Caudate nucleus (tissue), 63 donors: ENCODE measurements at places on chromosomes 4 and X.

DNA sequence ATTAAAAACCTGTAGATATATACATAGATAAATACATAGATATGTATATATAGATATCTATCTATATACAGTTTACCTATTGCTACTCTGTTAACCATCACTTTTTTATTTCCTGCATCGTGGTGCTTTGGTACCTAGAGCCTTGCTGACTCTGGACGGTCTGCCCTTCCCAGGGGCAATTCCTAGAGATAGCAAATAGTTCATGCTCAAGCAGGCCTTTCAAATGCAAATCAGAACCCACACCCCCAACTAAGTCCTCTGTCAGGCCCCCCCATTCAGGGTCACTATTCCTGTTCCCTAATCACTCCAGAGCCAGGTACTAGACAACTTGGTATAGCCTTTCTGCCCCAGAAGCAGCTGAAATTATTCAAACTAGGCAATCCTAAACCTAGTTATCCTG is 273.5 kb upstream of the ADGRL3 start:
- DNase-seq: no peak

GRCh38 chrX:45845142-45845541 is 644.5 kb upstream of the DIPK2B start:
- no peak for DNase-seq

- DNase-seq: peak; percentile 21
Observed at GRCh38 chr4:105637408-105638176, 70.9 kb downstream of the INTS12 start.

DNA sequence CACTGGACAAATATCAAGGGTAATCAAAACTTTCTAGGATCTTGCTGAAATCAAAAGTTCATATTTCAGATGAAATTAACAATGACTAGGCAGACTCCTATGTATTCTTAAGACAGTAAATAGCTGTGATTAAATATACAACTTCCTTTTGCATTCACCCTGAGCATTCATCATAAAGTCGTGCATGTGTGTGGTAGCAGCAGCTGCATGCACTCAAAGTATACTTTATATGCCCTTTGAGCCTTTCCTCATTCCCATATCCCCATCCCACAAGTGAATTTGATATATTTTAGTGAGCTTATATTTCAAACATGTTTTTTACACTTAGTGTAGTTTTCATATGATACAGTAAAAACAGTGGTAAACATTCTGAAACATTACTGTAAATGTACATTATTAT is 959.0 kb downstream of the C4orf33 start:
- no peak for DNase-seq

DNA sequence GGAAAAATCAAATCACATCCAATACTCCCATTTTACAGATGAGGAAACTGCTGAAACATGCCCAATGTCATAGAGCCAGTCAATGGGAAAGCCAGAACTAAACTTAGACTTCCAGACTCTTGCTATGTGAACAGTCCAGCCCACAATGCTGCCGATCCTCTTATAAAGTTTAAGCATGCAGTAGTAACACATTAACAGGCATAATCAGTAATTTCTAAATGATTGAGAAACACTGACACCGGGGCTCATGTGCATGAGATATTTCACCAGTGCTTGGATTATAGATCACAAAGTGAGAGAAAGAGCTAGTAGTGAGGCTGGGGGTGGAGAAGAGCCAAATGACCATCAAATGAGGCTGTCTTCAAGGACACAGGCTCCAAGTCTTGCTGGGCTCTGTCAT is 2.5 kb downstream of the BDH2 start:
- no peak for DNase-seq

- DNase-seq: no peak
Observed at GRCh38 chrX:135639066-135639780, 74.2 kb upstream of the CT45A1 start.

DNA sequence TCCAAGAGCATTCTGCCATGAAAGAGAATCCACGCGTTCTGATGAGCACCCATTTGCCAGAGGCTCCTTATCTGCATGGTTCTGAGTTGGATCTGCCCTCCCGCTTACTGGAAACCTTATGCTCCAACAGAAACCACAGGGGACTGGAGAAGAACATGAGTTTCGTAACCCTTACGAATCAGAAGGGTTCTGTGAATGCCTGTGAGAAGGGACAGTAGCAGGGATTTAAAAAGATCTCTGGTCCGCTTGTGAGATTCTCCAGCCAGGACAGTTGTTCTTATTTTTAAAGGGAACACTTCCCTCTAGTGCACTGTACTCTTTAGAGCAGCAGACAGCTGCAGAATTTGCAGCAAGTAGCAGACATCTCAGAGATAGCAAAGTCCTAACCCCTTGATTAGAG is 22.5 kb upstream of the CENPU start:
- no peak for DNase-seq

DNA sequence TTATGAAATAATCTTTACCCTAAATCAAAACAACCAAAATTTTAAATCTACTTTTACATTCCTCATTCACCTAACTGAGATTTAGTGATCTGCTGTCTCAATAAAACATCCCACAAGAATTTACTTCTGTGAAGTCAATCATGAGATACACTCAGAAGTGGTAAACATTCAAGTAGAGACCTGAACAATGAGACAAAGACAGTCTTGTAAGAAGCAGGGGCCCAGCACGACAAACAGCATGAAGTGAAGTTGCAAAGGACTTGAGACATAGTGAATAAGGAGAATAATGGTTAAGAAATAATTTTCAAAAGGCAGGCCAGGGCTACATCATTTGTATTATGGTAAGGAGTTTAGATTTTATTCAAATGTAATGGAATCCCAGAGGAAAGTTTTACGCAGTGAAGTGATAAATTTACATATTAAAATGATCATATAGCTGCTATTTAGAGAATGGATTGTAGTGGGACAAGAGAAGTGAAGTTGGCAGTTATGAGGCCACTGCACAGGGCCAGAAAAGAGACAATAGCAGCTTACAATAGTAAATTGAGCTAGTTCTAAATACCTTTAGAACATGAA is 101.9 kb downstream of the MAB21L2 start:
- no peak for DNase-seq

DNA sequence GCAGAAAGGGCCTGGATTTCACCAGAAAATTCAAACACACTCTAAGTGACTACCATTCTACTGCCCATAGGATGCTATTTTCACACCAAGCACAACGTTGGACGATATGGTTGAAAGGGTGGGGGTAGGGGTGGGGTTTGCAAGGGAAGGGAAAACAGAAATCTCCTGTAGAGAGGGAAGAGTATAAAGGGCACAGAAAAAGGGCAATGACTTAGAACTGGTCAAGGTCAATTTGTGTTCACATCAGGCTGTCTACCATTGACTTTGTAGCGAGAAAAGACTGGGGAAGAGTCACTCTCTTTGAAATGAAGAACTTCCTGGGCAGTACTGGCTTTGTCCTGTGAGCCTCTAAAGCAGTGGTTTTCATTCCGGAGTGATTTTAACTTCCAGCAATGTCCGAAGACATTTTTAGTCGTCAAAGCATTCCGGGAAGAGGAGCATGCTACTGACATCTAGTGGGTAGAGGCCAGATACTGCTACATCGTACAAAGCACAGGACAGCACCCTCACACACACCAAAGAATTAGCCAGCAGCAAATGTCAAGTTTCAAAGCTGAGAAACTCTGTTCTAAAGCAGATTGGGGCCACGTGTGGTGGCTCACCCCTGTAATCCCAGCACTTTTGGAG is 48.4 kb upstream of the SLC7A3 start:
- no peak for DNase-seq

DNA sequence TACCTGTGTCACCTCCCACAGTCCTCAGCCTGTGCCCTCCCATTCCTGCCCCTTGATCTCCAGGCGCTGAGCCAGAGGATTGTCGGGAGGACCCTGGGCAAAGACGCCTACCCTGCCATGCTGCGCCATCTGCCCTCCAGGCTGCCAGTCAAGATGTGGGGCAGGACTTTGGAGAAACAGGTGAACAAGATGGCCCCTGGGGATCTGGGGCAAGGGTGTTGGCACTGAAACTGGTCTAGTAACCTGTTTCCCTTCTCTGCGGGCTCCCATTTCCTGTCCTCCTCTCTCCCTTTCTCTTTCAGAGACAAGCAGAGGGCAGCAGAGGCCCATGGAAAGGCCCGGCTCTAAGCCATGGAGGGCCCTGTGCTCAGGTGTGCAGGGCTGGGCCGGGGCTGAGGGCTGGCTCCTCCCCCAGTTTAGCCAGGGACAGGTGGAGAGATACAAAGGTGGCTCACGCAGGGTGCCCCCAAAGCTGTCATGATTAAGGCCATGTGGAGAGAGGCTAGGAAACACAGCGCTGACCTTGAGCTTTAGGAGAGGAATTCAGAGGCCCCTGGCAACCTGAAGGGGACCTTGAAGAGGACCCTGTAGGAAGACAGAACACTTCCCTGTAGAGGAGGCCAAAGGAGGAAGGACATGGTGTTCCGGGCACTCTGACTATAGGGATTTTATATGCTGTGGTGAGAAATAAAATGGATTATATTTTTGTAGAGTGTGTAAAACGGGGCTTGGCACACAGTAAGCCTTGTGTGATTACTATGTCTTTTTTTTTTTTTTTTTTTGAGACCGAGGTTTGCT is at the start of gene GLOD5:
Gene GLOD5, plus strand, starts transcription at position 74 of the 798 bp plus-strand sequence. Its CDS starts 44 bp downstream, at position 118.
- DNase-seq: no peak

GRCh38 chrX:130915302-130915701 is 12.3 kb upstream of the ENOX2 start:
- no peak for DNase-seq

- DNase-seq: no peak
Observed at GRCh38 chr4:25015012-25015411, 15.7 kb downstream of the LGI2 start.

GRCh38 chrX:71533516-71533850 is 579 bp downstream of the OGT start:
- no peak for DNase-seq

GRCh38 chrX:68945603-68946228 is 116.9 kb downstream of the EFNB1 start:
- no peak for DNase-seq

- no peak for DNase-seq
Observed at GRCh38 chr4:7910952-7911578, 28.6 kb downstream of the AFAP1 start.

- no peak for DNase-seq
Observed at GRCh38 chr4:51868449-51868847, 25.5 kb downstream of the DCUN1D4 start.

GRCh38 chr4:59612235-59612634 is 1587.9 kb upstream of the ADGRL3 start:
- DNase-seq: no peak

GRCh38 chrX:105706041-105706440 is 116.3 kb upstream of the NRK start:
- no peak for DNase-seq

DNA sequence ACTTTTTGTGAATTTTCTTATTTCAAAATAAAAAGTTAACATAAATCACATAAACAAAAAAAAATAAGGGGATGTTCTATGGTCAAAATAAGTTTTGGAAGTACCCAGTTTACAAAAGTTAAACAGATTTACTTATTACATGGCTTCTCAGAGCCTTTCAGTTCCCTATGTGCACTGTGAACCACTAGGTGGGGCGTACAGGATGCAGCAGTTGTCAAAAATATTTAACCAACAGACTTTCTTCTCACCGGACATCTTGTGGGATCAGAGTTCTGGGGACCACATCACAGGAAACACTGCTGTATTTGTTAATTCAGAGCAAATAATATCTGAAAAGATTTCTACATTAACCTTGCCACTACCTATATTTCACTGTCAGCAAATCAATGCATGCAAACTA is 74.1 kb downstream of the SMARCA1 start:
- no peak for DNase-seq

DNA sequence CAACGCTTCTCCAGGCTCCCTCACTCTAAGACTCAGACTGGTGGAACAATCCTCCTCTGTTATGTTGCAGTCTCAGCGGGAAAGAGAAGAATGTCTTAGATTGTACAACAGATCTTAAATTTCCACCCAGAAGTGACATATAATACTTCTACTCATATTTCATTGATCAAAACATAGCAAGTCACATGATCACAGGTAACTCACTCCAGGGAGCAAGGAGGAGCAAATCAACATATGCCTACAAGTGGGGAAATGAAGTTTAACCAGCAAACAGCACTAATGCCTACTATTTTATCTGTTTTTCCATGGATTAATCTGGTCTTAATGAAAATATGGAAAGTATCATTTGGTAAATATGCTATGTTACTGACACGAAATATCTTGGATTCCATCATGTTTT is 819.8 kb downstream of the CCSER1 start:
- no peak for DNase-seq

DNA sequence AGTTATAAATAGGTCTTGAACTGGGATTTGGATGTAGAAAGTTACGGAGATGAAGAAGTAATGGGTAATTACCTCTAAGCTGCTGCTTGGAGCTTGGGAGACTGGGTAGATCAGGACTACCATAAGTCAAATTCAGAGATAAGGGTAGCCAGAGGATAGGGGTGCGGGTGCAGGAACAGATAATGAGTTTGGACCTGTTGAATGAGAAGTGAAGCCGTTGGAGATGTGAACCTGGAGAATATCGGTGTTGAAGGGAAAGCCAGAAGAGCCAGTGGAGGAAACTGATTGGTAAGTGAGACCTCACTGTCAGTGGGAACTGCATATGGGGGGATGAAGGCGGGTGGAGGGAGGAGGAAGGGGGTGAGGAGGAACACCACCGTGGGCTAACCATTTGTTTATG is 618 bp upstream of the FOXO4 start:
- DNase-seq: no peak

- DNase-seq: no peak
Observed at GRCh38 chrX:54786967-54787366, 11.1 kb downstream of the ITIH6 start.

DNA sequence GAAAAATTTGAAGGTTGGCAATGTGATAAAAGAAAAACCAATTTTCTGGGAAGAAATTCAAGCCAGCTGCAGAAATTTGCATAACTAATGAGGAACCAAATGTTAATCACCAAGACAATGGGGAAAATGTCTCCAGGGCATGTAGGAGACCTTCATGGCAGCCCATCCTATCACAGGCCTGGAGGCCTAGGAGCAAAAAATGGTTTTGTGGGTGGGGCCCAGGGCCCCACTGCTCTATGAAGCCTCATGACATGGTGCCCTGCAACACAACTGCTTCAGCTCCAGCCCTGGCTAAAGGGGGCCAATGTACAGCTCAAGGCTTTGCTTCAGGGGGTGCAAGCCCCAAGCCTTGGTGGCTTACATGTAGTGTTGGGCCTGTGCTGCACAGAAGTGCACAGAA is 184.0 kb downstream of the TBCK start:
- DNase-seq: no peak

- DNase-seq: no peak
Observed at GRCh38 chr4:19375931-19376330, 875.8 kb upstream of the SLIT2 start.
